ENCODE measurements at places on chromosomes 5 and 9. TPM values are rescaled to one million over a fixed set of nuclear protein-coding genes. Genes with fewer than 3 reads are reported as not detected.

DNA sequence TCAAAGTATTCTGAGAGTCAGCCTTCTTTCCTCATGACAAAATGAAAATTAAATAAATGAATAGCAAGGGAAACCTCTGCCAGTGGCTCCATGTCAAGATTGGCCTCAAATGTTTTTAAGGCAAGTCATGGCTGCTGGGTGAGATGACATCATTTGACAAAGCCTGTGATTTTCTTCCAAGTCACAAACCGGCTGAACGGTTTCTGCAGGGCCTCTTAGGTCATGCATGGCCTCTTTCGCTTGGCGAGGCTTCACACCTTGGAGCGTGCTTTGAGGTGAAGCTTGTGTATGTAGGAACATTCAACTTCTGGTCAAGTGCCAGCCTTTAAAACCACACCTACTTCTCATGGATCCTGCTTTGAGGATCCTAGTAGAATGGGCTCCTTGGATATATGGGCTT lies 161.0 kb upstream of the ZNF618 start:
- no peak for DNase-seq
- no peak overlapping the region for H3K27ac ChIP-seq
- no peaks in the 10 kb centered on the region for H3K4me1 ChIP-seq
- no peaks in the 10 kb centered on the region for H3K27me3 ChIP-seq

The CCL21 gene
- 2.2 TPM for total RNA-seq

- no peaks in the 10 kb centered on the region for H3K36me3 ChIP-seq
Measured at GRCh38 chr9:89095761-89096528, 82.7 kb downstream of the SHC3 start.

- no peaks in the 10 kb centered on the region for H3K27me3 ChIP-seq
- no peak overlapping the region for H3K4me3 ChIP-seq
- no peak overlapping the region for H3K27ac ChIP-seq
- no peaks in the 10 kb centered on the region for H3K36me3 ChIP-seq
- H3K4me1 ChIP-seq = no peaks in the 10 kb centered on the region
- no peak for DNase-seq
Measured at GRCh38 chr9:1411826-1412225, 361.7 kb downstream of the DMRT2 start.

The FBP2 gene
- total RNA-seq = not detected
